ENCODE measurements at places on chromosomes 4 and X.
A peak's percentile ranks its signal among the peaks of the same experiment; 100 is the strongest.

DNA sequence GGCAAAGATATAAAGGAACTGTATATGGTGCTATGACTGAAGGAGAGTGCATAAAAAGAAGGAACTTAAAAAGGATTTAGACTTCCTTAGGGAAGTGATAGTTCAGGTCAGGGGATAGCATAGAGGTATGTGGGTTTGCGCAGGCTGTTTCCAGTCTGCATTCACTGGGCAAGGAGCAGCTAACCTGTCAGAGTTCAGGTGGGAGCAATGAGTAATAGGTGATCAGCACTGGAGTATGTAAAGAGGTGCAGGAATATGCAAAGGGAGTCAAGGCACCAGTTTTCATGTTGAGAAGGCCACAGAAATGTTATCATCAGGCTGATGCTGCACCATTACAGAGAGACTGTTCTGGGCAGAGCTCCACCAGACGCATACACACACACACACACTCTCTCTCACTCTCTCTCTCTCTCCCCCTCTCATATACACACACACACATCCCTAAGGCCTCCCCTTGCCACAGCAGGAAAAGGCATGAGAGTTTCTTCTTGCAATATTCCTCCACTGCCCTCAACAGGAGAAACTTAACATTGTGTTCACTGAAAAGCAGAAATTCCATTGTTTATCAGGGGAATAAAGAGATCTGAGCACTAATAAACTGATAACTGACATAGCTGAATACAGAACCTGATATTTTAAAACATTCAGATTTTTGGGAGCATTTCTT is 256.4 kb upstream of the GRID2 start:
- no peak for DNase-seq

DNA sequence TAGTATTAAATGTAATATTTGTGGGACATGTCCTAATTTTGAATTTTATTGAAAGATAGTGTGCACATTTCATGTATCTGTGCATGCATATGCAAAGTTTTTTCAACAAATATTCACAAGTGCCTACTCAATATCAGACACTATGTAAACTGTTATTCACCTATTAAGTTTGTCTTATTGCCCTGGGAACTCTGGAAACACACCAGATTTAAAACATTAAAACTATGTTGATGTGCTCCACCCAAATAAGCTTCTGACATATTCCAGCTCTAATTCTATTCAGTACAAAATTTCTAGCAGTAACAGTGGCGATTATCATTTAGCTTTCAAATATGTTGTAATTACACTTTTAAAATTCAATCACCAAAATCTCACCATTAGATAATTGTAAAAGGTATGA is 183.1 kb upstream of the TTC29 start:
- no peak for DNase-seq

DNA sequence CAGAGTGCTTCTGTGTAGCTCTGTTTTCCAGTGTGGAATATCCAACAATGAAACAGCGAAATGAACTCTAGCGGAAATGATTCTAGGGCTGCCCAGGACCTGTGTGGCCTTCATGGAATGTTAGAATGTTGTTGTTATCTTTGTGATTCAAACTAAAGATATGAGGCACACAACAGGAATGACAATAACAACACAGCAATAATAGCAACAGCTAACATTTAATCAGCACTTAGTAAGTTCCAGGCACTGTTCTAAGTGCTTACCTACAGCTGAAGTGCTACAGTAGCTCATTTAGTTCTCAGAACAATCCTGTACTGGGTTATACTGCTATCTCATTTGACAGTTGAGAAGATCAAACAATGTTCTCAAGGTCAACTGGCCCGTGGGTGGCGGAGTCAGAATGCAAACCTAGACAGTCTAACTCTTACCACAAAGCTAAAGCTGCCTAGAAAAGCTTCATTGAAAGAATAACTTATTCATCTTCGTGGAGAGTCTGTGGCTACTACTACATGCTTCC is 63.7 kb downstream of the MAML3 start:
- no peak for DNase-seq

DNA sequence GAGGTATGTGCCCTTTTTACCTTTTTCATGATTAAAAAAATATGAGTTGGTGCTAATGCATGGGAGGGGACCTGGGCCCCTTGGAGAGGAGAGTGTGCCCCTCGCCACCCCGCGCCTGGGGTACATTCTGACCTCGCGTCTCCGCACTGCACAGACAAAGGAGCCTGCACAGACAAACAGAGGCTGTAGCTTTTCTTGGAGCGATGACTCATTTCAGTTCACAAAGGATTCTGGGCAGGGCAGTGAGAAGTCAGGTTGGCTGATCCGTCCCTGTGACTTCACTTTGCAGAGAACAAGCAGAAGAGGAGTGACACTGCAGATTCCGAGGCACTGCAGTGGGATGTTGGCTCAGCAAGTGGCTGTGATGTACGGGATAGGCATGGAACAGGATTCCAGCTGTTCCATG is 82.9 kb downstream of the STOX2 start:
- DNase-seq: peak; percentile 43

GRCh38 chr4:110631584-110632505 is 9.0 kb upstream of the PITX2 start:
- no peak for DNase-seq

- no peak for DNase-seq
These were observed 98.5 kb downstream of the CENPC start for GRCh38 chr4:67446811-67447210.

DNA sequence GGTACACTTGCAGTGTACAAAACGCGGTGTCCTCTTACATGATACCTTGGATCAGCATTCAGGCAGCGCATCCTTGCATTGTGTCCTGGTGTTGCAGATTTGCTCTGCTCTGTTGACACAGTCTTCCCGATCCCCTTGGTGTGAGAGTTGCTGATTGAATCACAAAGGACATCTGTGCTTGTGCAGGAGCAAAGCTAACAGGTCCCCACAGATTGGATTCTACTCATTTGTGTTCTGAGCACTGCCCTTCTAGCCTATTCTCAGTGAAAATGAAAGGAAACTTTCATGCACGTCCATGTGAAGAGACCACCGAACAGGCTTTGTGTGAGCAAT is 171.4 kb downstream of the FRMPD4 start:
- no peak for DNase-seq

- DNase-seq: no peak
These were observed 66.3 kb downstream of the GAB1 start for GRCh38 chr4:143402776-143403552.

DNA sequence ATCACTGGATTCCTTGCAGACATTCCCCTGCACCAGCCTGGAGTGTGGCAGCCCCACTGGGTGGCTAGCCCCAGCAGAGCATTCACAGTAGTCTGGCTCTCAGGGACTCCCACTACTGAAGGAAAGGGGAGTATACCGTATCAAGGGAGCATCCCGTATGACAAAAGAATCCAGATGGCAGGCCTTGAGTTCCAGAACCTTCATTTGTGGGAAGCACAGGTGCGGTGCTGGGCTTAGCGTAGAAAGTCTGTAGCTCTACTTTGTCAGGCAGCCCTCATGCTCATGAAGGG is 79.6 kb downstream of the CENPC start:
- DNase-seq: no peak

- DNase-seq: no peak
These were observed 226.0 kb upstream of the MAB21L2 start for GRCh38 chr4:150355858-150356455.

DNA sequence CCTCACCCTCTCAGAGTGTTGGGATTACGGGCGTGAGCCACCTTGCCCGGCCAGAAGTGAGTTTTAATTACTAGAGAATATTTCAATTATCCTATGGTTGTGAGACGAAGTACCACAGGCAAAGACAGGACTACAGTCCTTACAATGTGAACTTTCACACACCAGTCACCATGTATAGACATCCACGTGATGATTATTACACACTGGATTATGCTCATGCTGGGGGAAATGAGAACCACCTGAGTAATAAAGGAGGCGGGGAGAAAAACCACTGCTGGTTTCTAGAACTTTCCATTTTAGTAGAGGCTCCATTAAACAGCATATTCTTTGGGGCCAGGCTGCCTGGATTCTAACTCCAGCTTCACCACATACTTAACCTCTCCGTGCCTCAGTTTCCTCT is 42.5 kb upstream of the TLR2 start:
- no peak for DNase-seq

GRCh38 chrX:47558436-47558835 is 2.6 kb upstream of the ARAF start:
- DNase-seq: no peak

- no peak for DNase-seq
These were observed 74.5 kb upstream of the BOD1L1 start for GRCh38 chr4:13701937-13702446.

DNA sequence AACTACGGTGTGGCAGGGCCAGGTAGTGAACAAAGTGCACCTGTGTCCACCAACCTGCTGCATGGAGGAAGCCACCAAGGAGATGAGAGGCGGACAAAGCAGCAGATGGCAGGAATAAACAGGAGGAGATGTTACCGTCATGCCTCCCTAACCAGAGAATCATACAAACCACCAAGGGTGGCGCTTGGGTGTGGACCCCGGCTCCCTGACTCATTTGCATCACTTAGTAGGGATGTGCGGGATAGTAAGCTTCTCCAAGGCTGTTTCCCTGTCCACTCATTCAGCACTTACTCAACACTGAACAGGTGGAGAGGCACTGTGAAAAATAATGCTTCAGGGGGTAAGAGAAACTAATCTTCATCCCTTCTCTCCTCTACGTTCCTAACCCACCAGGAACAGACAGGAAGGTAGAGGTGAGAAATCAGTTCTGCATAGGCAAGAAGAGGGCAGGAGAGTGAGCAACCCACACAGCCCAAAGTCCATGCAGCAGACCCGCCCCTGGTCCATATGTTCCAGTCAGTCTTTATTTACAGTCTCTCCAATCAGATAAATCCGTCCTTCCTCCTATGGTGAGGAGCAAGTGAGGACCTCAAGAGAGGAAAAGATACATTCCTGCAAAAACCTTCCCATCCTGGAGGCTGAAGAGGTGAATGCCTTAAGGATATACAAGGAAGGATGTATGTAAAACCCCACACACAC is 34.0 kb downstream of the QDPR start:
- DNase-seq: no peak

GRCh38 chr4:2934077-2934812 is 29.0 kb downstream of the NOP14 start:
- DNase-seq: no peak

GRCh38 chrX:18620349-18620748 is 51.6 kb downstream of the RS1 start:
- no peak for DNase-seq

DNA sequence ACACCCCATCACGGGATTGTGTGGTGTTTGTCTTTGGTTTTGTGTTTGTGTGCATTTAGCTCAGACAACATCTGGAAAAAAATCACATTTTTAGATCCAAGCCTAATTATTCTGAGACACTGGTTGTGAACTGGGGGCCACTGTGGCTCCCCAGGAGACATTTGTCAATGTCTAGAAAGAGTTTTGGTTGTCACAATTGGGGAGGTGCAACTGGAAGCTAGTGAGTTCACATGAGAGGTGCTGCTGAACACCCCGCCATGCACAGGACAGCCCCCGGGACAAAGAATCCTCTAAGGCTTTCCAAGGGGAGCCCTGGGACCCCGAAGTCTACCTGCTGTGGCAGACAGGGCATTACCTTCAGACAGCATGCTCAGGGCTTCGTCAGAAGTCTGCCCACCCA is 26.5 kb downstream of the GPR143 start:
- DNase-seq: no peak

DNA sequence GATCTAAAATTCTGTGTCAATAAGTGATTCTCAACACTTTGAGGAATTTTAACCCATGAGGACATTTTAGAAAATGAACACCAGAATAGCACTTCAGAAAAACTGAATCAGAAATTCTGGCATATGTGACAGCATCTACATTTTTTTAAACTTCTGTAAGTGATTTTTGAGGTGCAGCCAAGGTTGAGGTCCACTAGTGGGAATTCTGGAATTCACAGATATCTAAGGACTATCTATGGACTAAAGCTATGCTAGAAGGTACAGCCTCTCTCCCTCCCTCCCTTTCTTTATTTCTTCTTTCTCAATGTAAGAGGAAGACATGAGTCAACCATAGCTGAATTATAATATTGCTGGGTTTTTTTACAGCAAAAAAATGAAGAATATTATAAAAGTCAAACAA is 508.2 kb upstream of the ATOH1 start:
- no peak for DNase-seq

- no peak for DNase-seq
These were observed 33.6 kb downstream of the RPGR start for GRCh38 chrX:38293741-38294140.

GRCh38 chrX:102745513-102745856 is 24.9 kb downstream of the GPRASP3 start:
- no peak for DNase-seq

DNA sequence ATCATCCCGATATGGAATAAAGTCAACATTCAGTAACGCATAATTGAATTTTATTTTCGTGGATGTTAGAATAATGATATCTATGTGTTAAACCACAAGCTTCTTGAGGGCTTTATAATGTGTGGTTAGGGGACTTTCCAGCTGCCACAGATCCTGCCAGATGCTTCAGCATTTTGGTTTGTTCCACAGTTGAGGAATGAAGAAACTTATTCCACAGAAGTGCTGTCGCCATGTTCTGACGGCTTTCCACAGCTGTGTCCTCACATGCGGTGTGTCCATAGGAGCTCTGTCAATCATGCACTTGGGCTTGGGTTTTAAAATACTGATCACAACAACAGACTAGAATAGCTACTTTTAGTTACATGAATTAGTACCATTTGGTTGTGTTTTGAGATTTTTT is 411.9 kb downstream of the TRIML1 start:
- DNase-seq: no peak

GRCh38 chr4:162685410-162685809 is 481.3 kb downstream of the NAF1 start:
- no peak for DNase-seq

- DNase-seq: no peak
These were observed 276.4 kb upstream of the BOD1L1 start for GRCh38 chr4:13903901-13904300.

GRCh38 chr4:168221301-168221700 is 97.3 kb downstream of the DDX60 start:
- no peak for DNase-seq

DNA sequence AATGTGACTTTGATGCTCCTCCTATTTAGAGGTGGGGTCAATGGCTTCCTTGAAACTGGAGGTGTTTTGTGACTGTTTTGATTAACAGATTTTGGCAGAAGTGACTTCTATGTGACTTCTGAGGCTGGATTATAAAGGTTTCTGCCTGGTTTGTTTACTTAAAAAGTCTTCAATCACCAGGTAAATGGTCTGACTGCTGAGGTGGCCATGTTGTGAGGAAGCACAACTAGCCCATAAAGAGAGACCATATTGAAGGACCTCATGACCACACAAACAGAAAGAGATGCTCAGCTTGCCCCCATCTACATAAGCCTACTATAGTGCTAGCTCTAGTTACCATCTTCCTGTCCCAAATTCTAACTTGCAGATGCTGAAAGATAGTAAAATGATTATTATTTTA is 14.3 kb upstream of the LSM6 start:
- no peak for DNase-seq

DNA sequence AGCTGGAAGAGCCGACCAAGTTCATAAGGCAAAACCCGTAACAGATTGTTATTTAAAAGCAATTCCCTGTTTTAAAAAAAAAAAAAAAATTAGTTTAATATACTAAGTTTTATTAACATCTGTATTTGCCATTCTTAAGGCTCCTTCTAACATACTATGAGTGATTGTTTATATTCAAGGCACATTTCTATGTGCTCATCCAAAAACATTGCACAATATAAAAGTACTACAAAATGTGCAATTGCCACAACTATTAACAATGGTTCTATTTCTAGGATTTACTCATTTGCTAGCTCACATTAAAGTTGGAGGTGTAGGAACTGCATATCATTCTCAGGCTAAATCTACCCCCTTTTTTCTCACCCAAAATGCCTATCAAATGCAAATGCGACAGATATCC is 46.1 kb downstream of the CNOT6L start:
- DNase-seq: no peak

- no peak for DNase-seq
These were observed 165.4 kb upstream of the USP38 start for GRCh38 chr4:143019351-143019750.
